NCI-H526 treated with DMSO at 0.1 percent for 48 hours (cell line): ENCODE measurements at places on chromosomes 16 and 17.

- DNase-seq: no peak
Measured at GRCh38 chr16:30346286-30346685, 8.8 kb downstream of the CD2BP2 start.

DNA sequence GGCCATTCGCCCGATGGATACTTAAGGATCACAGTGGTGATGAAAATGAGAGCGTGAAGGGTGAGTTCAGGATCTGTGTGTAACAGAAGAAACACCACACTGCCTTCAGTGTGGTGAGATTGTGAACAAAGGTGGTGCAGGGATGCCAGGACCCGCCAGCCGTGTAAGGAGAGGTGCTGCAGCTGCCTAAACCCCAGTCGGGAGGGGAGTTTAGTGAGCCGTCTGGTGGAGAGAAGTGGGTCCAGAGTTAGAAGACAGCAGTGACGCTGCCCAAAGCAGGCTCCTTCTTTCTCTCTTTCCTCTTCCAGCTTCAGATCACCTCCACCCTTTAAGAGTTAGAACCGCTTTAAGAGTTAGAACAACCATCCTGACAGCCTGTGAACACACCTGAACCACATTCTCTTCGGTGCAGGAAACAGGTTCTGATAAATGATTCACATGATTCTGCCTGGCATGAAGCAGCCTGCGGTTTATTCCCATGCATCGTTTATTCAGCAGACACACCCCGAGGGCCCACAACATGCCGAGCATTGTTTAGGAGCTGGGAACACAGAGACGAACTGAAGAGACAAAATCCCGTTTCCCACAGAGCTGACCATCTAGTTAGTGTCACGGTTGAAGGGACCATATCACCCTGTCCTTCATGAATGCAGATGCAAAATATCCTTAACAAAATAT lies 84.0 kb upstream of the DNAH17 start:
- no peak for DNase-seq

GRCh38 chr16:65688301-65688700 lies 566.4 kb upstream of the CDH11 start:
- DNase-seq: no peak

DNA sequence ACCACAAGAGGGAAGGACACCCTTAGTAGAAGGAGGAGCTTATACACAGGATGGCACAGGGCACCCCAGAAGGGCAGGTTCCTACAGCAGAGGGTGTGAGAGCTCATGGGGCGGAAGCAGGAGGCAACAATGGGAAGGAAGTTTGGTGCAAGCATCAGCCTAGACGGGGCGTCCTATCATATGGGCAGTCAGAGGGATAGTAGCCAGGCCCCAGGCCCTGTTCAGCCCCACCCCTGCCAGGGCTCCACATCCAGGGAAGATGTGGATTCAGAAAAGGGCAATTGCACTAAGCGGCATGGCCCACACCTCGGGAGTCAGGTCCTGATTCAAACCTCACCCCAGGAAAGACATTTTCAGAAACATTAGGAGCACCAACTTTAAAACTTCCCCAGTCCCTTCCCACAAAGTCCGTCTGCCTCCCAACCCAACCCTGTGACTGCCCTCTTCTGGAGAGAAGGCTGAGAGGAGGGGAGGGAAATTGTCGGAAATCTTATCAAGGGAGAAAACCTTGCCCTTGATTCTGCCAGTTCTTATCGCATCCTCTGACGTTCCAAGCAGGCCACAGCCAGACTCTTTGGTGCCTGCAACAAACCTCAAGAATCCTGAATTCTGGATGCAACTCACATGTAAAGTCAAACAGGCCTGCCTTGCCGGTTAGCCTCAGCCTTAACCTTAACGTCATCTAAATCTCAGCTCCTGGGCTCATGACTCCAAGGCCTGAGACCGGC lies 198.8 kb upstream of the CDH5 start:
- no peak for DNase-seq

DNA sequence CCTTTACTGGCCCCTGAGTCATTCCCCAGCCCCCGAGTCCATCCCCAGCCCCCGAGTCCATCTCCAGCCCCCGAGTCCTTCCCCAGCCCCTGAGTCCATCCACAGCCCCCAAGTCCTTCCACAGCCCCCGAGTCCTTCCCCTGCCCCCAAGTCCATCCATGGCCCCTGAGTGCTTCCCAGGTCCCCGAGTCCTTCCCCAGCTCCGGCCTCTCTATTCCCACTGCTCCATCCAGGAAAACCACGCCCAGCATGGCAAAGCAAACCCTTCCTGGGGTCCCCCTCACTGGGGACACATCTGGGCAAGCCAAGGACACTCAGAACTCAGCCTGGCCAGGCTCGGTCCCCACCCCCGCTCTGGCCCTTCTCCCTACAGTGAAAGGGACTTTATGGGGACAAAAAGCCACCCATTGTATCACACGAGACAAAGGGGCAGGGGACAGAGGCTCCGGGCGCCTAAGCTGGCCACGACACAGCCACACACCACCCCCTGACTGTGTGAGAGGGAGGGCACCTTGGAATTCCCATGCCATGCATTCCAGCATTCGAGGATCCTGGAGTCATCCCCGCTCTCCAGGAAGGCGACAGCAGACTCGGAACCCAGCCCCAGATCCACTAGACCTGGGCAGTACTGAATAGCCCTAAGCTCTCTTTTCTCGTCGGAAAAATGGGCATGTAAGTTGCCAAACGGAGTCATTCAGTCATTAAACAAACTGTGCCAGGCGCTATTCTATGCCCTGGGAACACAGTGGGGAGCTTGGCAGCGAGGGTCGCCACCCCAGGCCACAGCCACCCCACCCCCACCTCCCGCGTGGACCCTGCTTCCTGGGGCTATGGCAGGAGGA lies 14.0 kb downstream of the PLLP start:
- no peak for DNase-seq

- DNase-seq: no peak
Measured at GRCh38 chr16:81499576-81500380, 55.2 kb downstream of the CMIP start.
